ENCODE measurements at places on chromosomes 5 and 9.

- no peak for DNase-seq
These were observed 75.6 kb downstream of the ARHGEF28 start for GRCh38 chr5:73701566-73701965.

DNA sequence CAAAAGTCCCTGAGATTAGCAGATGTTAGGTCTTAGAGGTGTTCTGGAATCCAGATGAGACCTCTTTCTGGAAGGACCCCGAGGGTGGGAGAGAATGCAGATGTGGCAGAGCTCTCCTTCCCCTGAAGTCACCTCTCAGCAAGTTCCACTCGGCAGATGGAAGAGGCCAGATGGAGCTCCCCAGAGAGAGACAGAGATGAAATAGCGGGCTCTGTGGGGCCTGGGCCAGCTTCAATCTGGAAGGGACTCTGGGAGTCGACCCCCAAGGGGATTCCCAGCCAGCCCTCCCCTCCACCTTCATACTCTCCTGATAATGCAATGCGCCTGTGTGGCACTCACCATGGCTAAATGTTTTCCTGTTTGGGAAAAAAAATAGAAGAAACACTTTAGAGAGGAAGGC, 60.2 kb downstream of the WNK2 start:
- no peak for DNase-seq

- DNase-seq = no peak
These were observed 43.6 kb downstream of the SEMA5A start for GRCh38 chr5:9502050-9502834.

GRCh38 chr9:99491408-99492158, 269.5 kb downstream of the SEC61B start:
- no peak for DNase-seq

DNA sequence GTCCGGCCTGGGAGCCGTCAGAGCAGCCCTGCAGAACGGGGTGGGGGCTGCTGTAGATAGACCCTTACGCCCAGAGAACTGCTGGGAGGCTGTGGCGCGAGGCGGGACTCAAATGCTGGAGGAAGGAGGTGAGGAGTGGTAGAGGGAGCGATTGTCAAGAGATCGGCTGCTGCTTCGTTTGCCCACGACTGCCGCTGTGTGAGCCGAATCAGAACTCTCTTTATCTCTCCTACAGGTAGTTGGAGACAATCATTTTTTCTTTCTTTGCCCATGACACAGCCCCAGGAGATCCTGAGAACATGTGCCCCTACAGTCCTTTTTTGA, 456 bp downstream of the ZNF79 start:
- no peak for DNase-seq

GRCh38 chr9:38445154-38446043, 21.1 kb upstream of the IGFBPL1 start:
- DNase-seq = no peak

DNA sequence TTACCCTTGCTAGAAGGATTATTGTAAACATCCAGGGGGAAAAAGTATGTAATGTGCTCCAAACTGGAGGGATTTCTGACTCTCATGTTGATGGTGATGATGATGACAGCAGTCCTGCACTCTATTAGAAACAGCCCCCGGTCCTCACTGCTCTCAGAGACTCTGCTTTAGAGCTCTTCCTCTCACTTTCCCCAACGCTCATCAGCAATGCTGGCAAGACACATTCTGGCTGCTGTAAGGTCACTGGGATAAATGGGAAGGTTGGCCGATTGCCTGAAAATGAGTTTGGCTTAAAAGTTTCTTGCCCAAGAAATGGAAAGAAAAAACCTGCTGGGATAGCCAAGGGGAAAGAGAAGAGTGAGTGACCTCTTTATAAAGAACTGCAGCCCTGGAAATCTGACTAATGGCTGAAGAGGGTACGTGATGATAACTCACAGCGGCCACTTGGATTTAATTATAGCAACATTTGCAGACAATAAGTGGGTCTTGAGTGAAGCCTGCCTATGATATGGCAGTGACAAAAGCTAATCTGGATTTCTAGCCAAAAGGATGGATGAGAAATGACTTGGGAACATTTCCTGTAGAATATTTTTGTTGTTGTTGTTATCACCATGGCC, 235.8 kb downstream of the TMEM38B start:
- DNase-seq = no peak

GRCh38 chr5:77842243-77842642, 66.1 kb upstream of the TBCA start:
- no peak for DNase-seq
